ENCODE measurements at places on chromosomes 12 and 14. TPM values are rescaled to one million over a fixed set of nuclear protein-coding genes. Genes with fewer than 3 reads are reported as not detected.
A peak's percentile ranks its signal among the peaks of the same experiment; 100 is the strongest.

- peak; percentile 99 for DNase-seq
Observed at GRCh38 chr12:124497658-124498057, 69.8 kb downstream of the NCOR2 start.

DNA sequence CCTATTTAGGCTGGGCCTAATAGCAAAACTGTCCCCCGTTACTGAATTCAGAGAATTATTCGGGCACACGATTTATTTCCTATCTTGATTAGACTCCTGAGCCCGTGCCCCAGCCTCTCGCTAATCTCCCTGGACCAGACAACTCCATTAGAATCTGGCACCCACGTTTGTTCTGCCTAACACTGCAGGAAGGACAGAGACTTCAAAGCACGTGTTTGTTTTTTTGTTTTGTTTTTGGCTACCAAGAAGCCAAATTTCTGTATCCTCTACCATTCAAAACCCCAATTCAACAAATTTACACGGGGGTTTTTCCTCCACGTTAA, 4.8 kb downstream of the USP44 start:
- DNase-seq = no peak

- DNase-seq = no peak
Observed at GRCh38 chr12:92109613-92110012, 36.0 kb downstream of the BTG1 start.

- peak; percentile 24 for DNase-seq
Observed at GRCh38 chr14:29463727-29464395, 463.8 kb downstream of the PRKD1 start.

The SLCO1B1 gene
- not detected for total RNA-seq

- peak; percentile 41 for DNase-seq
Observed at GRCh38 chr12:843609-844008, 91.2 kb downstream of the WNK1 start.

The ZFC3H1 gene
- 15.1 TPM for total RNA-seq

- no peak for DNase-seq
Observed at GRCh38 chr12:80242321-80242720, 143.0 kb downstream of the OTOGL start.

The PLEKHD1 gene
- total RNA-seq = not detected

- no peak for DNase-seq
Observed at GRCh38 chr14:94572637-94573303, 8.5 kb upstream of the SERPINA5 start.

DNA sequence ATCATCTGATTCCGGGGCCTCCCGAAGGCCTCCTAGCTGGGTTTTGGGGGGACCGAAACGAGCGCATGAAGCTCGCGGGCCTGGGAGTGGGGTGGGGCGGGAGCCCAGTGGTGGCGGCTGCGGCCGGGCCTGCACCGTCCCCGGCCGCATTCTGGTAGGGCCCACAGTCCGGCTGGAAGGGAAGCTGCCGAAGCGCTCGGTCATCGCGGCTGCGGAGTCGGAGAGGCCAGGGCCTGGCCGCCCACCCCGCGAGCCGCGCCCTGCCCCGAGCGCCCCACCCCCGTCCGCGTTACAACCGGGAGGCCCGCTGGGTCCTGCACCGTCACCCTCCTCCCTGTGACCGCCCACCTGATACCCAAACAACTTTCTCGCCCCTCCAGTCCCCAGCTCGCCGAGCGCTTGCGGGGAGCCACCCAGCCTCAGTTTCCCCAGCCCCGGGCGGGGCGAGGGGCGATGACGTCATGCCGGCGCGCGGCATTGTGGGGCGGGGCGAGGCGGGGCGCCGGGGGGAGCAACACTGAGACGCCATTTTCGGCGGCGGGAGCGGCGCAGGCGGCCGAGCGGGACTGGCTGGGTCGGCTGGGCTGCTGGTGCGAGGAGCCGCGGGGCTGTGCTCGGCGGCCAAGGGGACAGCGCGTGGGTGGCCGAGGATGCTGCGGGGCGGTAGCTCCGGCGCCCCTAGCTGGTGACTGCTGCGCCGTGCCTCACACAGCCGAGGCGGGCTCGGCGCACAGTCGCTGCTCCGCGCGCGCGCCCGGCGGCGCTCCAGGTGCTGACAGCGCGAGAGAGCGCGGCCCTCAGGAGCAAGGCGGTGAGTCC, at the start of gene KLC1:
KLC1 (plus strand) TSS at position 528 of the 819 bp plus-strand sequence. CDS start 25,354 bp downstream, outside the sequence.
- DNase-seq = peak; percentile 89

- peak; percentile 94 for DNase-seq
Observed at GRCh38 chr12:13573698-13574321, 377.3 kb downstream of the EMP1 start.

- no peak for DNase-seq
Observed at GRCh38 chr12:19148860-19149259, 19.3 kb downstream of the PLEKHA5 start.

The PPP1R3E gene
- total RNA-seq = 4.3 TPM

DNA sequence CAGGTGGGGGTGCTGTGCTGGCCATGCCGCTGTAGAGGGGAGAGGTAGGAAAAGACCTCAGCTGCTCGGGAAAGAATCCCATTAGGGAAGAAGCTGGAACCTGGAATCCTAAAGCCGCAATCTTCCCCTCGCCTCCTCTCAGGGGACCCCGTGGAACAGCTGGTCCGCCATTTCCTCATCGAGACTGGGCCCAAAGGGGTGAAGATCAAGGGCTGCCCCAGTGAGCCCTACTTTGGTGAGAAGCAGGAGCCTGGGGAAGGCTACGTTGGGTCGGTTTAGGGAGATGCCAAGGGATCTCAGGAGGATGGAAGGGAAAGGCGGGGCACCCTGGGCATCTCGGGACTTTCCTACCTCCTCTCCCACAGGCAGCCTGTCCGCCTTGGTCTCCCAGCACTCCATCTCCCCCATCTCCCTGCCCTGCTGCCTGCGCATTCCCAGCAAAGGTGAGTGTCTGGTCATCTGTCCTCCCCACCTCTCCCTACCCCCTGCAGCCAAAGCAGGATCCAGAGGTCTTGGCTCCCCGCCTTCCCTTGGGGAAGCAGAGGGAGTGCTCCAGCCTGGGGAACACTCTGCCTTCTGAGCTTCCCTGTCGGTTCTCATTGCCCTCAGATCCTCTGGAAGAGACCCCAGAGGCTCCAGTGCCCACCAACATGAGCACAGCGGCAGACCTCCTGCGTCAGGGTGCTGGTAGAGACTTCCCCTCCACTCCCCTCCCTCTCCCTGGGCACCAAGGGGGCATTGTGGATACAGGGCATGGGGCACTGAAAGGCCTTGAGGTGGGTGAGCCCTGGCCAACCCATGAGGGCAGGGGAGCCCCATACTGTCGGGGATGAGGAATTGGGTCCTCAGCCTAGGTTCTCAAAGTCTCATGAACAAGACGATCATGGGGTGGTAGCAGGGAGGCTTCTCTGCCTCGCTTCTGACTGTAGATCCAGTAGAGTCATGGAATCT, 12.4 kb downstream of the TNS2 start:
- DNase-seq = no peak

DNA sequence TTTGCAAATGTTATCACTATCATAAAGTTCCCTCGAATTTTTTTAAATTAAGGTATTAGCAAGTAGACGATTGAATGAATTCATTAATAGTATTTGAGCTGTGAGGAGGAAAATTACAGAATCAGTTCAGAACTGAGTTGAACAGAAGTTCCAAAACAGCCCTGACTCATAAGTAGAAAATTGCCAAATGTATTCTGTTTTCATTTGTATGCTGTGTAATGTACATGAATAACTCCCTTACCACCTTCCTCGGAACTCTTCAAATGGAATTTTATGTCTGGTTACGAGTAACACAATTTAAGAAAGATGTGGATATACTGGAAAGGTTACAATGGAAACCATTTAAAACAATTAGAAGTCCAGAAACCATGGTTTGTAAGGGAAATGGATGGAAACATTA, 283.3 kb upstream of the FAR2 start:
- DNase-seq = peak; percentile 51

DNA sequence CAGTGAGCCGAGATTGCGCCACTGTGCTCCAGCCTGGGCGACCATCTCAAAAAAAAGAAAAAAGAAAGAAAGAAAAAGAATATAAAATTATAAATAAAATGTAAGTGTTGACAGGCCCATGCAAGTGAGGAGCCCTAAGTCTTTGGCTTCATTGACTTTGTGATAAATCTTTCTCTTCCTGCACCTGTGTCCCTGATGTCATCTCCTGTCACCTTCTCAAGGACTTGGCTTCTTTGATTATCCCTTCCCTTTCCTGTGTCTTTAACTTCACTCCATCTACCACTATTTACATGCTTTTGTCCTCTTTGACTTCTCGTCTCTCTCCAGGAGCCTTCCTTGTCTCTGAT, 33.6 kb upstream of the WNK1 start:
- DNase-seq = no peak

- DNase-seq = no peak
Observed at GRCh38 chr14:104732355-104732804, 8.4 kb downstream of the ADSS1 start.

The FOXM1 gene
- total RNA-seq = 12.4 TPM

DNA sequence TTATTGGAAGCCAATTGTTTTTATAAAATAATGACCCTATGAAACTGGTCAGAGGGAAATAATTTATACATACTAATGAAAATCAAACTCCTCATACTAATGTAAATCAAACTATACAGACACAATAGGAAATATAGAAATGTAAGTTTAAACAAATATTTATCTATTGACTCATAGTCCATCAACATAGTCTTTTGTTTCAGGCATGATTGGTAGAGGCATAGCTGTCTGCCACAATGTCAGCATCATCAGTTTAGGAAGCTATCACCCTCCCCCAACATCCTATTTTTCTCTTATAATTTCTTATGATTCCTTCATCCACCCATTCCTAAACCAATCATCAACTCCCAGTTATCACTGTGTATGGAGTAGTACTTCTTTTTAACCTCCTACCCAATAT, 117.7 kb downstream of the SLC38A6 start:
- no peak for DNase-seq

The CAPS2 gene
- total RNA-seq = 4.4 TPM

- peak; percentile 36 for DNase-seq
Observed at GRCh38 chr12:123120452-123121166, 30.3 kb downstream of the PITPNM2 start.

GRCh38 chr12:130251236-130251780, 86.4 kb upstream of the PIWIL1 start:
- no peak for DNase-seq

DNA sequence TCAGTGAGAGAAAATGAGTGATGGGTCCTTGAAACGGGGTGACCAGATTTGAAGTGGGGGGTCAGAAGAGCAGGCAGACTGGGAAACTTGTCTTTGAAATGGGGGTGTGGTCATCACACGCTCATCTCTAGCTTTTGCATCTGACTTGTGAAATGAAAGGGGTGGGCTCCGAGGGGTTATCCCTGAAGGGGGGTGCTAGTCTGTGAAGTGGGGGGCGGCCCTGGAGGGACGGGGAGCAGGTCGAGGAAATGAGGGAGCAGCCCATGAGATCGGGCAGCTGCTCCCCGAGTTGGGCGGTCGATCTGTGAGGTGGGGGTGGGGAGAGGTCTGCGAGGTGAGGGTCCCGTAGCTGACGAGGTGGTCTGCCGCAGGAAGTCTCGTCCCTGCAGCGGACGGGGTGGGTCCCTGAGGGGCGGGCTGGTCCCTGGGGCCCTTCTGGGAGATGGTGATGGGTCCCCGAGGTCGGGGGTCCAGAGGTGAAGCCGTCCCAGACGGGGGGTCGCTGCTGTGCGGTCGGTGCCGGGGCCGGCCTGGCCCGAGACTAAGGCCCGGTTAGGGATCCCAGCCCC, 542 bp downstream of the PXN start:
- DNase-seq = no peak

The ADAM21 gene
- 0.97 TPM for total RNA-seq

GRCh38 chr14:79586416-79586815, 624.9 kb downstream of the DIO2 start:
- no peak for DNase-seq

The CPNE8 gene
- 3.2 TPM for total RNA-seq

DNA sequence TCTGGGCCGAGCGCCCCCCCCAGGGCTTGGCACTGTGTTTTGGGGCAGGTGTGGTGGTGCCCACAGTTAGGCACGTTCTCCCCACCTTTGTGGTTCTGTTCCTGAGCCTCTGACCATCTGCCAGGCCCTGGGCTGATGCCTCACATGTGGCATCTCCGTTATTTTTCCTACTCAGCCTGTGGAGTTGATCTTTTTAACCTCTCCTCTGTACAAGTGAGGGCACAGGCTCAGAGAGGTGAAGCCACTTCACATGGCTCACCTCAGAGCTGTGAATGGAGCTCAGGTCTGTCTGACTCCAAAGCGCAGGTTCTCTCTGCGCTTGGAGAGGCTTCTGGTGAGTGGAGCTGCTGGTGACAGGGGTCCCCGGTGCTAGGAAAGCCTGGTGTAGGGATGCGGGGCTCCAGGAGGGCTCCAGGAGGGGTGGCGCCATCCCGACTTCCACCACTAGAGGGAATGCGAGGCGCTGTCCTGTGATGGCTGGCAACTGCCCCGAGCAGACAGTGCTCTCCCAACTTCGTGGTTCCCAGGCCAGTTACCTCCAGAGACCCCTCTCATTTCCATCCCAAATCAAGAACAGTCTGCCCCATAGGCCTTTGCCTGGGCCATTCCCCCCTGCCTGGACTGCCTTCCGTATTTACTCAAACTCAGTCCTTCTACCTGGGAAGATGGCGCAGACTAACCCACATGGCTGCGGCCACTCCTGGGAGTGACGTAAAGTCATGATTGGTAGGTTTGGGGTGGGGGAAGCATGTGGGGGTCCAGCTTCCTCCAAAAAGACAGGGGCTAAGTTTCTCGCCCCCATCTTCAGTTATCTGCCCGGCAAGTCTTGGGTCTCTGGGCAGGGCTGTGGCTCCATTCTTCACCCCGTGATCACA, 9.9 kb downstream of the BCL7A start:
- peak; percentile 58 for DNase-seq

The RASAL1 gene
- total RNA-seq = not detected

The KLHL33 gene
- not detected for total RNA-seq

- no peak for DNase-seq
Observed at GRCh38 chr14:83828406-83828805, 1701.5 kb upstream of the FLRT2 start.

GRCh38 chr12:98582093-98582492, 11.4 kb upstream of the SLC25A3 start:
- DNase-seq = peak; percentile 50

GRCh38 chr12:114878781-114879180, 194.8 kb upstream of the TBX3 start:
- DNase-seq = no peak

- DNase-seq = no peak
Observed at GRCh38 chr12:82930301-82930700, 243.6 kb downstream of the TMTC2 start.

The TSHR gene
- total RNA-seq = not detected

- peak; percentile 22 for DNase-seq
Observed at GRCh38 chr12:98838231-98838647, 193.1 kb downstream of the APAF1 start.

DNA sequence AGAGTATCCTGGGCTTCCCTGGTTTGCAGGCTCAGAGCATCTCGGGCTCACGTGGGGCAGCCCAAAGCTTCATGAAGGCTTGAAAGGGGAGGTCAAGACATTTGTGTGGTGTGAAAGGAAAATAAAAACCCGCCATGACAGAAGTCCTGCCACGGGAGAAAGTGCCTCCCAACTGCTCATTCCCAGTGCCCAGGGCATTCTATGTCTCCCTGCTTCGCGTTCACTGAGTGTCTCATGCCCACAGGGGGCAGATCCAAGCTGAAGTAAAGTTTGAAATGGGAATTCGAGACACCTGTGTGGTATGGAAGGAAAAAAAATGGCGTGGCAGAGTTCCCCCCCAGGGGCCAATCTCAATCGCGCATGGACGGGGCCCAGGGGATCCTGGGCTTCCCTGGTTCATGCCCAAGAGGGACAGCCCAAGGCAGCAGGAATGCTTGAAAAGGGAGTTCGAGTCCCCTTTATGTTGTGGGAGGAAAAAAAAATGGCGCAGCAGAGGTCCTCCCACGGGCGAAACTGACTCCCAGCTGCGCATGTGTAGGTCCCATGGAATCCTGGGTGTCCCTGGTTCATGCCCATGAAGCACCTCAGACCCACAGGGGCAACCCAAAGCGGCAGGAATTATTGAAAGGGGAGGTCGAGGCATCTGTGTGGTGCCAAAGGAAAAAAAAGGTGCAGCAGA, 576.7 kb downstream of the ALG10 start:
- DNase-seq = no peak
